ENCODE measurements at places on chromosomes 3 and 15.

DNA sequence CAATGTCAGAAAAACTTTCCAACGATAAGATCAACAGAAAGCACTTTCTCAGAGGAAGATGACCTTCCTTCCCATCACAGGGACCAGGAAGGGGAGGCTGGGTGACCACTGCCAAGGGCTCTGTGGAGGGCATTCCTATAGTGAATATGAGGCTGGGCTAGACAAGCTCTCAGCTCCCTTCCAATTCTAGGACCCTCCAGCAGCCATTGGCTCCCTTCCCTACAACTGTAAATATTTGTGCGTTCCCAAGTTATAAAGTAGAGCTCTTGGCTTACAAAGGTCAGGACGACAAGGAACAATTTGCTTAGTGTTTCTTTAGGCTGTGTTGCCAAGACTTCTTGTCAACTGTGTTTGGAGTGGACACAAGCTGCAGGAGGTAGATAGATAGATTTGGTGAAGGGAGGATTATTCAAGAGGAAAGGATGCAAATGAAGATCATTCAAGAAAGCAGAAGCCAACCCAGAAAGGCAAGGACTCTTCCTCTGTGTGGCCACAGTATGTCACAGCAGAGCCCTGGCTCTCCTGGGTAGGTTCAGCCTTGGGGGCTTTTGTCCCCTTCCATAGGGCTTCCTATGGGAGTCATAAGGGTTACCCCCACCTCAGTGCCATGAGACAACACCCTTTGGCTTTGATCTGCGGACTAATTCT is 223.6 kb upstream of the TLE3 start:
- no peak for DNase-seq

GRCh38 chr3:35965908-35966307 is 326.6 kb downstream of the ARPP21 start:
- DNase-seq, result no peak

- DNase-seq, result no peak
Measured at GRCh38 chr3:186411994-186412393, 50.0 kb upstream of the DGKG start.

GRCh38 chr3:100317912-100318311 is 16.6 kb upstream of the NIT2 start:
- no peak for DNase-seq

DNA sequence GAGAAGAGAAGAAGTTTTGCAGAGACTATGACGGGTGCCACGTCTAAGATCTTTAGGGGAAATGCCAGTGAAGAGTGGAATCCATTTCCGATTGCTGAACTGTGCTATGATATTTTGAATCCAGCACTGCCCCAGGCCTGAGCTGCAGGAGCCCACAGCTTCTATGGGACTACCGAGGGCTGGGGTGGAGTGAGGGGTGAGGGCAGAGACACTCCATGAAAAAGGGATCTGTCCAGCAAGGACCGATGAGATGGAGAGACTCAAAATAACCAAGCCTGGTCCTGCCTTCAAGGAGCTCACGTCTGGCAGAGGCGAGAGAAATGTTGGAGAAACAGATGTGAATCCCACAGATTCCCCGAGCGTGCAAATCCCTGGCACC is 79.8 kb upstream of the MEF2A start:
- no peak for DNase-seq

GRCh38 chr15:67030036-67030762 is 35.2 kb upstream of the SMAD3 start:
- no peak for DNase-seq

- no peak for DNase-seq
Measured at GRCh38 chr3:83003917-83004316, 1242.5 kb upstream of the GBE1 start.

All from progenitor cell of endocrine pancreas (in vitro differentiated cells).